ENCODE measurements at places on chromosomes 2 and 18. TPM values are rescaled to one million over a fixed set of nuclear protein-coding genes. Genes with fewer than 3 reads are reported as not detected.

IL36B gene
- not detected for polyA plus RNA-seq

SERPINB3 gene
- polyA plus RNA-seq = 0.81 TPM

FBLN7 gene
- polyA plus RNA-seq = not detected

C2orf68 gene
- polyA plus RNA-seq = 16.2 TPM

SPHKAP gene
- 0.10 TPM for polyA plus RNA-seq

ZNF142 gene
- polyA plus RNA-seq = 6.9 TPM

MDH1B gene
- not detected for polyA plus RNA-seq

DNA sequence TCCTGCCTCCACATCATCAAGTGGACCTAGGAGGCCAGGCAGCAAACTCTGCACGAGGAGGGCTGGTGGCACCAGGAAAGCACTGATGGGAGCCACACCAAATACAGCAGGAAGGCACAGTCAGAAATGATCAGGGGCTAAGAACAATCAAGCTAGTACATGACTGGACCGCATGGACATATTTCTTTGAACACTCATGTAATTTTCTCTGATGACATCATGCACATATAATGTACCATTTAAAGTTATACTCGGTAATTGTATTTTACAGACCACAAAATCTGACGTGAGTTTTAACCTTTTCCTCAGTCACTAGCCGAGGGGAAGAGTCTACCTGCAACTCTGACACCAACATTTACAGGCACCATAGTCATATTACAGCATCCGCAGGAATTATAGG is 76.7 kb downstream of the XDH start:
- no peak for DNase-seq
- no peaks in the 10 kb centered on the region for H3K27me3 ChIP-seq
- no peak overlapping the region for H3K27ac ChIP-seq
- H3K4me1 ChIP-seq = no peaks in the 10 kb centered on the region
- H3K4me3 ChIP-seq = no peak overlapping the region
- H3K36me3 ChIP-seq = no peaks in the 10 kb centered on the region

GRCh38 chr2:159559034-159559433 is 57.3 kb downstream of the BAZ2B start:
- H3K36me3 ChIP-seq = peaks cover 3% of the 10 kb centered on the region
- H3K4me3 ChIP-seq = no peak overlapping the region
- H3K4me1 ChIP-seq = no peaks in the 10 kb centered on the region
- no peaks in the 10 kb centered on the region for H3K27me3 ChIP-seq

DNA sequence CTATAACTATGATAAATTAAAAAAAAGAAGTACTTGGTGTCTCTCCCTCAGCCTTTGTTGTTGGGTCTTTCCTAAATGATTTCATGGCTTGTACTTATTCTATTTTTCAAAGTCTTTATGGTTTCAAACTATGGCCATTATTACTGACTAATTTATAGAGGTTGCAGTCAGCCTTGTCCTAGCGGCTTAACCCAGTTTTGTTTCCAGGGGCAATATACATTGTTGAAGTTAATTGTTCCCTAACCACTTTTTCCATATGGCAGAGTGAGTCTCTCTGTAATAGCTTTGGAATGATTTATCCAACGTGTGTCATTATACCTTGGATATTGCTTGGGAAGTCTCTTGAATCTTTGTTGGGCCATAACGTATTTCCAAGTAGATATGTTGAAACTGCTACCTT is 408.8 kb downstream of the HRH4 start:
- no peaks in the 10 kb centered on the region for H3K27me3 ChIP-seq
- DNase-seq = no peak
- H3K27ac ChIP-seq = no peak overlapping the region
- no peaks in the 10 kb centered on the region for H3K36me3 ChIP-seq
- H3K4me1 ChIP-seq = peaks cover 6% of the 10 kb centered on the region

GRCh38 chr2:143336719-143337210 is 207.5 kb downstream of the ARHGAP15 start:
- no peaks in the 10 kb centered on the region for H3K27me3 ChIP-seq
- DNase-seq = no peak
- no peaks in the 10 kb centered on the region for H3K36me3 ChIP-seq
- H3K4me3 ChIP-seq = no peak overlapping the region
- no peak overlapping the region for H3K27ac ChIP-seq

GRCh38 chr2:176677746-176678265 is 408.6 kb downstream of the MTX2 start:
- H3K36me3 ChIP-seq = no peaks in the 10 kb centered on the region
- DNase-seq = no peak
- H3K27ac ChIP-seq = no peak overlapping the region
- H3K27me3 ChIP-seq = peaks cover 3% of the 10 kb centered on the region
- H3K4me1 ChIP-seq = no peaks in the 10 kb centered on the region

DNA sequence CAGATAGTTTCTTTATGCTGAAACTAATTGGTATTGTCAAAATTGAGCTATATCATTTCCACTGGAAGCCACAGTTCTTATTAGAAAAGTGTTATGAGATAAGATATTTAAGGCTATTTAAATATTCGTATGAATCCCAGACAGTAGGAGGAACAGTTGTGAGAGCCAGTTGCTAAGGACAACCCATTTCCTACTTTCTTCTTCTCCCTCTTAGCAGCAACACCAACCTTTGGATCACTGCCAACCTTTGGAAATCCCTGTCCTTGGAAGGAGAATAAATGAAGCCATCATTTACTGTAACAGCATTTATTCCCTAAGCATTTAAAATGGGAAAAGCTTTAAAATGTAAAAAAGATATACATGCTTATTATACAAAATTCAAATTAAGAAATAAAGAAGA is 85.8 kb downstream of the PLCL1 start:
- H3K27ac ChIP-seq = no peak overlapping the region
- H3K4me1 ChIP-seq = no peaks in the 10 kb centered on the region
- H3K4me3 ChIP-seq = no peak overlapping the region
- no peaks in the 10 kb centered on the region for H3K36me3 ChIP-seq
- DNase-seq = no peak

GRCh38 chr18:62420513-62421209 is 95.6 kb downstream of the TNFRSF11A start:
- peak overlapping the region; percentile 73 for H3K27ac ChIP-seq
- no peaks in the 10 kb centered on the region for H3K36me3 ChIP-seq
- no peaks in the 10 kb centered on the region for H3K27me3 ChIP-seq
- H3K4me3 ChIP-seq = peak overlapping the region; percentile 1

GRCh38 chr2:167215595-167215994 is 327.3 kb downstream of the XIRP2 start:
- DNase-seq = no peak
- H3K36me3 ChIP-seq = no peaks in the 10 kb centered on the region
- H3K27ac ChIP-seq = no peak overlapping the region
- no peaks in the 10 kb centered on the region for H3K27me3 ChIP-seq

DNA sequence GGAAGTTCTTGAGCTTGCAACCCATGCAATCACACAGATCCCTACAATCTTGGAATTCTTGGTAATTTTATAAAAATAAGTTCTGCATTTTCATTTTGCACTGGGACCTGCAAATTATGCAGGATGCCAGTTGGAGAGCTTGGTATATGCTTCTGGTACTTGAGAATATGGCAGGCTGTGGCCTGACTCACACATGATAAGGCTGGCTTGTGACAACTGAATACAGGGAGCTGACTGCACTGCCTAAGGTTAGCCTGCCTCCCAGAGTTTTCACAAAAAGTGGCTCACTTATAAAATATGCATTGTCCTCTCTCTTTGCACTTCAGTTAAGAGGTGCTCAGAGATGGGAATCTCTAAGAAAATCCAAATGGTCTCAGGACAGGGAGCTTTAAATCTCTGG is 265.5 kb upstream of the KCNJ3 start:
- no peak overlapping the region for H3K4me3 ChIP-seq
- no peaks in the 10 kb centered on the region for H3K27me3 ChIP-seq
- H3K27ac ChIP-seq = no peak overlapping the region
- H3K36me3 ChIP-seq = no peaks in the 10 kb centered on the region

- no peak overlapping the region for H3K27ac ChIP-seq
- H3K27me3 ChIP-seq = no peaks in the 10 kb centered on the region
- no peak for DNase-seq
- no peaks in the 10 kb centered on the region for H3K36me3 ChIP-seq
- no peaks in the 10 kb centered on the region for H3K4me1 ChIP-seq
- H3K4me3 ChIP-seq = no peak overlapping the region
Observed at GRCh38 chr2:169345486-169346437, 16.6 kb downstream of the LRP2 start.

All from small intestine (tissue), 16 donors.